ENCODE measurements at places on chromosomes 5 and 9.

GRCh38 chr5:154312576-154312975 lies 122.0 kb downstream of the GALNT10 start:
- DNase-seq: no peak

DNA sequence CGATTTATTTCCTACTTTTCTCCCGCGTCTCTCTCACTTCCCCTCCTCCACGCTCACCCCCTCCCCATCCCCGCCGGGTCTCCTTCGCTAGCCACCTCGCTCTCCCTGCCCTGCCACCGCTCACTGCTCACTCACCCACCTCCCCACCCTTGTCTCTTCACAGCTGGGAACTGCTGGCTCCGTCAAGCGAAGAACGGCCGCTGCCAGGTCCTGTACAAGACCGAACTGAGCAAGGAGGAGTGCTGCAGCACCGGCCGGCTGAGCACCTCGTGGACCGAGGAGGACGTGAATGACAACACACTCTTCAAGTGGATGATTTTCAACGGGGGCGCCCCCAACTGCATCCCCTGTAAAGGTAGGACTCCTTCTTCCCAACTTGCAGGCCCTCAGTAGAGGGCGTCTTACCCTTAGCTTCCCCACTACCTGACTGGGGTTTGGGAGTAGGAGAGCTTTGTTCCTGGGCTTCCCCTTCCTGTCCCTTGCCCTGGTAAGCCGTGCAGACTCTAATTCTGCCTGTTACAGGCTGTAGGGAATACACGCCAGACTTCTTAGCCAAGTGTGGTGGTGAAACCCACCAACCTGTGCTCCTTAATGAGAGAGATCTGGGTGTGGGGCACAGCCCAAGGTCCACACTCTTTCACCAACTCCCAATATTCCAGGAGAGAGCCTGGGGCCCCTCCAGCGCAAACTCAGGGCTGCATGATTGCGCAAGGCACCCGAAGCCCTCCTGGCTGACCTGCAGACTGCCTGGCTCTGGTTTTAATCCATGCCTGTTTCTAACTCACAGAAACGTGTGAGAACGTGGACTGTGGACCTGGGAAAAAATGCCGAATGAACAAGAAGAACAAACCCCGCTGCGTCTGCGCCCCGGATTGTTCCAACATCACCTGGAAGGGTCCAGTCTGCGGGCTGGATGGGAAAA lies 2.5 kb downstream of the FST start:
- no peak for DNase-seq

GRCh38 chr5:6684075-6684474 lies 29.2 kb upstream of the TENT4A start:
- no peak for DNase-seq

GRCh38 chr5:181281077-181281983 lies 20.4 kb upstream of the TRIM52 start:
- no peak for DNase-seq

GRCh38 chr9:137592767-137593166 lies 2.5 kb upstream of the ZMYND19 start:
- no peak for DNase-seq

- DNase-seq: no peak
Measured at GRCh38 chr5:11642438-11642837, 261.8 kb downstream of the CTNND2 start.

DNA sequence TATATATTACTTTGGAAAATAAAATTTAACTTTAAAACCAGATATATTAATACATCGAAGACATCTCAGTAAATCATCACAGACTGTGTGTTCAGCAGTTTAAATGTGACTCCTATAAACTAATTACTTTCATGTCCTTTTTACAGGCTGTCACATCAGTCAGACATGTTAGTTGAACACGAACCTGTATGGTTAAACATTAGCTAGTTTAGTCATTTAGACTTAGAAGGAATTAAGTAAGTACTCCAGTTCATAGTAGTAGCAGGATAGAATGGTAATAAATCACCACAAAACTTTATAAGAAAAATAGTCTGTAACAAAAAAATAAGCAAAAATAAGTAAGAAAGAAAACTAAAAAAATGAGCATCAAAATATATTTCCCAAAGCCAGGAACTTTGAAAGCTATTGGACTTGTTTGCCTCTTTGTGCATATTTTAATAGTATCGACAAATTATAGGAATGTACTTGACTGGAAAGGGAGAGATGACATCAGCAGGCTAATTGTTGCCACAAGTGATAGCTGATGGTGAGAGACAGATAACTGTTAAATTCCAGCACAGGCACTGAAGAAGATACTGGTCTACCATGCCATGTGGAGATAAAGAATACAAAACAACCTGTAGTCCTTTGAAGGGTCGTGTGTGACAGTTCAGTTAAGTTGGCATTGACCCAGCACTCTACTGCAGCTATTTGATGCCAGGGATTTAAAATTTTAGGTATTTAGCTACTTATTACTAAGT lies 83.9 kb downstream of the RIC1 start:
- no peak for DNase-seq

DNA sequence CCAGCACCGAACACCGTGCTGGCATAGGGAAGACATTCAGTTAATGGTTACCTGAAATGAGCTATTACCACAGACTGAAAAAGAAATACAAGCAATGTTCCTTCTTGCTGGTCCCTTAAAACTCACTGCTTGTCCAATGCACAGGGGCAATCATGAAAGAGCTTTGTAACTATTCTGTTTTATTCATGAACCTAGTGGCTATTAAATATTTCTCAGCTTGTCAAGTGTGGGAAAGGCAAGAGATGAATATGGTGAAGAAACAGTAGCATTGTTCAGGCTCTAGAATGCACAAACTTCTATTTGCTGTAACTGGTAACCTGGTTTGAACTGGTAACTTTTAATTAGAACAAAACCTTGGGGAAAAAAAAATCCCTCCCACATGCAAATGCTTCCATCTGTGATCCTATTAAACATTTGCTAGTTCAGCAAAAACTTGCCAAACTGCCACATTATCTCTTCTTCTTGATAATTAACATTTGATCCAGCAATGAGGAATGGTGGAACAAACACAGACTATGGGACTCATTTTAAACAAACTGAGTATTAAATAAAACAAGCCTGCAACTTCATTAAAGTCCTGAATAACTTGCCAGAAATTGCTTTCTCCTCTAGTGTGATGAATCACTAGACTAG lies 36.1 kb downstream of the YIPF5 start:
- no peak for DNase-seq

- no peak for DNase-seq
Measured at GRCh38 chr5:78483809-78484521, 123.5 kb downstream of the SCAMP1 start.
